ENCODE measurements at places on chromosomes 7 and 10.

GRCh38 chr7:26858735-26859134, 5.7 kb downstream of the SKAP2 start:
- no peak for DNase-seq

GRCh38 chr10:13615650-13616300, 29.0 kb downstream of the PRPF18 start:
- no peak for DNase-seq

- peak; percentile 16 for DNase-seq
Measured at GRCh38 chr7:68148440-68148839, 1151.8 kb downstream of the TYW1 start.

DNA sequence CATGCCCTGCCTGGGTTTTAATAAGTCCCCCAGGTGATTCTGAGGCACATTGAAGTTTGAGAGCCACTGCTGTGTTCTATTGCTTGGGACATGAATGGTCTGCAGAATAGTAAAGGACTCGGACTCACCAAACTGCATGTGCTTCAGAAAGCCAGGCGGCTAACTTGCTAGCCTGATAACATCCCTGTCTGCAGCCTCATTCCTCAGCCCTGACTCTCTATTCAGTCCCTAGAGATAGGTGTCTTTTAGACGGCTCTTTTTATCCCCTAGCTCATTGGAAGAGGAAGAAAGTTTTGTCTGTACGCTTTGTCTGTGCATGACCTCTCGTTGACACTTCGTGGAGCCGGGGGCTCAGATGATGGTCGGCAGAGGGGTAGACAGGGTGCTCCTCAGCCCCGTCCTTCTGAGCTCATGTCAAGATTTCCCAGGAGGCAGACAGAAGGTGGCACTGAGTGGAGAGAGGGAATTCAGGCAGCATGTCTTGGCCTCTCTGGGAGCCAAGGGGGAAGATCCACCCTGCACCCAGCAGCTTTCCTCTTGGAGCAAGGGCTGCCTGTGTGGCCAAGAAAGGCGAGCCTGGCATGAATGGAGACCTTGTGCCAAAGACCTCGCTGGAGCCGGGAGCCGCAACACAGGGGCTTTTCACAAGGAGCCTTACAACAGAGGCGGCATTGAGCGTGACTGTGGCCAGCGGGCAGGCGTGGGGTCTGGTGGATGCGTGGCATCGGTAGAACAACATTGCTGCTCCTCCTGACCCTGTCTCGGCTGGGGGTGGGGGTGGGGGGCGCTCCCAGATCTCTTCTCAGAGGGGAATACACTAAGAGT, 51.1 kb upstream of the PODXL start:
- DNase-seq = no peak

- DNase-seq = no peak
Measured at GRCh38 chr7:102284399-102284798, 2.3 kb upstream of the SH2B2 start.

DNA sequence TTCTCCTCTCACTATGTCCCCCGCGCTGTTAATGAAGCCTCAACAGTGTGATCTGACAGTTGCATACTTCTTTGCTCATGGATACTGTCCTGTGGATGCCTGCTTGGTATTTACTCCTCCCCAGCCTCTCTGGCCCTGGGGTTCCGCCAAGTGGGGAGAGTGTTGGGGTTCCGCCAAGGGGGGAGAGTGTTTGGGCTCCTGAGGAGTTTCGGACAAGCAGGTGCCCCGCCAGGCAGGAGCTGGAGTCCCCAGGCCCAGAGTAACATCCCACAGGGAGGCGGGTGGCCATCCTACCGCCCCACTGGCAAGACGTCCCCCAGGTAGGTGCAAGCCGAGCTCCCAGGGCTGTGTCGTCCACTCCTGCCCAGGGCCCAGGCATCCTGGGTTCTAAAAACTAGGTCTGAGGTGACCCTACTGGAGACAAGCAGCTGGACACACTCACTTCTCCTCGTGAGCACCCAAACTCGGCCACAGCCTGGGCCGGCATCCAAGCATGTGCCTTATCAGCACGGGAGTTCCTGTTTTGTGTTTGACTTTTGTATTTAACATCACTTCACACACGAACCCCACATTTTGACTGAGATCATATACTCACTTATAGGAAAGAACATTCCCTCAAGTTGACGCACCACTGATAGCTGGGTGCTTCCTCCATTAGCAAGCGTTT, 34.2 kb downstream of the CAMK2B start:
- DNase-seq = no peak

DNA sequence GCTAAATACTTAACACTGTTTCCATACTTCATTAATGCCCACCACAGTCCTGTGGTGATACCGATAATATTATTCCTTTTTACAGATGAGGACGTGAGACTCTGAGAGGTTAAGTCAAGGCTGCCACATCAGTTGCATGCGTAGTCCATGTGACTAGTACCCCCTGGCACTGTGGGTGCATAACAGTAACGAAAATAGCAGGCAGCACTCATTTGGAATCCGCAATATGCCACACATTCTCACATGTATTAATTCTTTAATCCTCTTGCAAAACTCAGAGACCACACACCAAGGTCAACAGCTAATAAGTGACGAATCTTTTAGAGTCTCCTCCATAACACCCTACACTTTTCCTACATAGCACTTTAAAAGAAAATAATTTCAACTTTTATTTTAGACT, 99.5 kb upstream of the HABP2 start:
- DNase-seq = no peak

DNA sequence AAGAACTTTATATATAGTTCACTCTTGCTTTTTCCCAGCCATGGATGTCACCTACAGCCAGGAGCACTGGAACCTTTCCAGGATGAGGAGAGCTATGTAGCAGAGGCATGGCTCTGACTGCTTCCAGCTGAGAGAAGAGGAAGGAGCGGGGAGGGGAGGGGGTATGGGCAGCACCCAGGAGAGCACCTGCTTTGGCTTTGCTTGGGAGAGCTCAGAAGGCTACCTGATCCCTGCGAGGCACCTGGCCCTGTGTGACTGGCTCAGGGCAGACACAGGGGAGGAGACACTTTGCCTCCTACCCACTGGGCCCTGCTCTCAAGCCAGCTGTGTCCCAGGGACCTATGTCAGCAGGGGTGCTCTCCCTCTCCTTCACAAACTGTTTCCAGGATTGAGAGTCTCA, 67.1 kb downstream of the HK1 start:
- peak; percentile 82 for DNase-seq

DNA sequence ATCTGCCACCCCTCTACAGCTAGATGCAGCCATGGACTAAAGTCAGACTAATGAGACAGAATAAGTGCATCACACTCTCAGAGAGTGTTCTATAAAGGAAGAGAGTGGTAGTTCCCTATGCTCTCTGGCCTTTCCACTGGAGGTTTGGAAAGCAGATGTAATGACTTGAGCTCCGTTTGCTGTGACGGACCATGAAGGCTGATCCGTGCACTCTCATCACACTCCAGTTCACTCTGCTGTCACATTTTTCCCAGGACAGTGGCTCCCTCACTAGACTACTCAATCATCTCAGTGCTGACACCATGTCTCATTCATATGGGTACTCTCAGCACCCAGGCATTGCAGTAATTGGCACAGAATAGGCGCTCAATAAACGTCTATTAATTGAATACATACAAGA, 20.4 kb downstream of the TRDMT1 start:
- no peak for DNase-seq

DNA sequence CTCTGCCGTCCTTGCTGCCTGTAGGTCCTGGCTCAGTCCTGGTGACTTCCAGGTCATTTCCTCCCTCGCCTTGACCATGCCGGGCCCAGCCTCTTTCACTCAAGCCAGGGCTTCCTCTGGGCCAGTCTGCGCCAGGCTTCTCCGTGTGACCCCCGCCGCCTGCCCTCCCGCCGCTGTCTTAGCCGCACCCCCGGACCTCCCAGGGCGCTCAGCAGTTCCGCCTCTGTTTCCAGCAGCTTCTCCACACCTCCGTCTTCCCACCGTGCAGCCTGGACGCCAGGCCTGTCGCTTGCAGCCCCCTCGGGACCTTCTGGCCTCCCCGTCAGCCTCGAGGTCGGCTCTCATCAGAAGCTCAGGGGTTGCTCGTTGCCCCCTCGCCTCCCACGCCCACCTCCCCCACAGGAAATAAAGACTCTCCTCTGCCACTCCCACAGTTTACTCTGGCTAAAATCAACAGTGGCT, 123.0 kb upstream of the FZD8 start:
- no peak for DNase-seq

GRCh38 chr7:156456503-156457115, 184.0 kb upstream of the RNF32 start:
- no peak for DNase-seq

GRCh38 chr7:94059746-94060145, 55.6 kb upstream of the BET1 start:
- DNase-seq = no peak

GRCh38 chr10:59127991-59128390, 48.5 kb upstream of the PHYHIPL start:
- no peak for DNase-seq

DNA sequence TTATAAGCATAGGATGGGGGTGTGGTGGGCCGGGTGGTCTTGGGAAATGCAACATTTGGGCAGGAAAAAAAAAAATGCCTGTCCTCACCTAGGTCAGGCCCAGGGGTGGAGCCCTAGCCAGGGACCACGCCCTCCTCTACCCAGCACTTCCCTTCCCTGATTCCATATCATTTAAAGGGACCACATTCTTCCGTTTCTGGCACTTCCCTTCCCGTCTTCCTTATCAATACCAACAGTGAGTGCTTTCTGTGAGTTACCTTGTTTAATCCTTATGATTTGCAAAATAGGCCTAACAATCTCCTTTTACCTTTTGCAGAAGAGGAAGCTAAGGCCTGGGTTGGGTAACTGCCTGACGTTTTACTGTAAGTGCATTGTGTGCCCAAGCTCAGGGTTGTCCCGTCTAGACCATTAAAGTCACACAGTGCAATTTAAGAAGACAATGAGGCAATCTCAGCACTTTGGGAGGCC, 16.7 kb upstream of the C10orf95 start:
- no peak for DNase-seq

DNA sequence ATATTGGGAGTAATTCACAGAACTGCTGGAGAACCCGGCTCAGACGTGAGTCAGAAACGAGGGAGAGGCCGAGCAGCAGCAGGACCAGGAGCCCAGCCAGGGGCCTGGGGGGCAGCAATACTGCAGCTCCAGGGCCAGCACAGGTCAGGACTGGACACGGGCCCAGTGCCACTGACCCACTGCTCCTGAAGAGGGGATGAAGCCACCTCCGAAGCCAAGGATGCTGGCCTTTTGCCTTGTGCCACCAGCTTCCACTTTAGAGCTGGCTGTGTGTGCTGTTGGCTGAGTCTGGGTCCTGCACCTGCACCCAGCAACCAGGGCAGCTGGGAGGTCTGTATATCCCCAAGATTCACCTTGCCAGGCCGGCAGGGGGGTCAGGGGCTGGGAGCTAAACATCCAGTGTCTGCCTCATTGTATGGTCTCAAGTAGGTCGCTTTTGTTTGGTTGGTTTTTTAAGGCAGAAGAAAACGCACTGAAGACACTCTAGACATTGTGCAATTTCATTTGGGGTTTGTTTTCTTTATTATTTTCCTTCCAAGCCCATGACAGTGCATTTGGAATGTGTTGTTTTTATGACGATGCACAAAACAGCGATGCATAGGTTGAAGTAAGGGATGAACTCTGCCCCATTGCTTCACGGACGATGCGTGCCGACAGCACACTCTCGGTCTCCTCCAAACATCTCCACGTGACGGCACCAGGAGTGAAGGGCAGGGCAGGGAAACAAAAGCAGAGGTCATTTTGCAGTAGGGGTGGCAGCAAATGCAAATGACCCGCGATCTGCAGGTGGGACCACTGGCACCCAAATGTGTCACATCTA, 27.7 kb upstream of the INSIG1 start:
- DNase-seq = no peak

DNA sequence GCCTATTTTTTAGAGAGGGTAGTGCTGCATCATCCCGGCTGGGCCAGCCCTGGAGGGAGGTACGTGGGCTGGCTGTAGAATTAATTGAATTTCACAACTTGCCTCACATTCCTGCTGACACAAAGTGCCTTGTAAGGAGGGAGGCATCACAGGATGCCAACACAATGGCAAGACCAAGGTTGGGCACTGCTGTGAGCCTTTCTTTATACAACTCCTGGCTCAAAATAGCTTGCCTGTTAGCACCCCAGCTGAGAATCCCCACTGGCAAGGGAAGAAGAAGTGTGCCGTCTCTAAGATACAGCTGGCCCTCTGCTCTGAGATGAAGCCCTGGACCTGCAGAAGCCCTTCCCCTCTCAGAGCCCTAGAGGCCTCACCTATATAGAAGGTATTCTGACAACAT, 873.9 kb downstream of the GRID1 start:
- no peak for DNase-seq

GRCh38 chr7:138338361-138338760, 121.7 kb upstream of the TRIM24 start:
- DNase-seq = peak; percentile 85

DNA sequence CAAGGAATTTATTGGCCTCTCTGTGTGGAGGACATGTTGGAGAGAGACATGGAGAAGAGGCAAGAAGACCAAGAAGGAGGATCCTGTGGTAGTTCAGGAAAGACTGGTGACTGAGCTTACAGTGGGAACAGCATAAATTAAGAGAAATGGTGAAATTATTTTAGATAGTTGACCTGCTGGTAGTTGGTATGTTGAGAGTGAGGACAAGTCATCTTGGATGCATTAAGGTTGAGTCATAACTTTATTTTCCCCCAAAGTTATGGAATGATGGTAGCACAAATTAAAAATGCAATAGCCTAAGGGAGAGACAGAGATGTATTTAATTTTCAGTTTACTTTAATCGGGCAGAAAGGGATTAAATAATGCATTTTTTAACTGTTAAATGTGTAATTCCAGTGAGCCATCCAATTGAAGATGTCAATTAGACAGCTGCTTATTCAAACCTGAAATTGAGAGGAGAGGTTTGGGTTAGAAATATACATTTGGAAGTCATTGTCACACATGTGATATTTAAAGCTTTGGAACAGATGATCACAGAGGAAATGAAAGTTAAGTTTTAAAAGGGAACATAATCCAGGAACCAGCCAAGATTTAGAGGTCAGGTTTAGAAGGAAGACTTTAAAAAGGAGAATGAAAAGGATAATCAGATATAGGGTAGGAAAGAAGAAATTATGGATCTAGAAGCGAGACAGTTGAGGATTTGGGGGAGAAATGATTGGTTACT, 80.6 kb downstream of the DGKB start:
- DNase-seq = no peak

DNA sequence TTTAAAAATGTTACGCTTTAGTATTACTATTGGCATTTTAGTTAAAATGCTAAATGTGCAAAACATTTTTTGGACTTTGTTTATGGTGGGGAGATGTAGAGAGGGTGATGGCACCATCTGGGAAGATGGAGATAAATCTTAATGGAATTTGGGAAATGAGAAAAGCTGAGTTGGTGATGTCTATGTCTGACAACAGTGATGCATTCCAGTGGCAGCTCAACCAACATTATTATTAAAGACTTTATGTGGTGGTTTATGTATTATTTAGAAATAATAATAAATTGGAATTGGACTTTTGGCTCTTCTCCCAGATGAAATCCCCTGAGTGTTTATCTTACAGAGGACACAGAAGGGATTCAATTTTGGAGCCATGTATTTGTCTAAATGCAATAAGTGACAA, 77.6 kb downstream of the SEC23IP start:
- no peak for DNase-seq
